Adipocyte (in vitro differentiated cells): ENCODE measurements at places on chromosomes 16 and 17.
A peak's percentile ranks its signal among the peaks of the same experiment; 100 is the strongest.

DNA sequence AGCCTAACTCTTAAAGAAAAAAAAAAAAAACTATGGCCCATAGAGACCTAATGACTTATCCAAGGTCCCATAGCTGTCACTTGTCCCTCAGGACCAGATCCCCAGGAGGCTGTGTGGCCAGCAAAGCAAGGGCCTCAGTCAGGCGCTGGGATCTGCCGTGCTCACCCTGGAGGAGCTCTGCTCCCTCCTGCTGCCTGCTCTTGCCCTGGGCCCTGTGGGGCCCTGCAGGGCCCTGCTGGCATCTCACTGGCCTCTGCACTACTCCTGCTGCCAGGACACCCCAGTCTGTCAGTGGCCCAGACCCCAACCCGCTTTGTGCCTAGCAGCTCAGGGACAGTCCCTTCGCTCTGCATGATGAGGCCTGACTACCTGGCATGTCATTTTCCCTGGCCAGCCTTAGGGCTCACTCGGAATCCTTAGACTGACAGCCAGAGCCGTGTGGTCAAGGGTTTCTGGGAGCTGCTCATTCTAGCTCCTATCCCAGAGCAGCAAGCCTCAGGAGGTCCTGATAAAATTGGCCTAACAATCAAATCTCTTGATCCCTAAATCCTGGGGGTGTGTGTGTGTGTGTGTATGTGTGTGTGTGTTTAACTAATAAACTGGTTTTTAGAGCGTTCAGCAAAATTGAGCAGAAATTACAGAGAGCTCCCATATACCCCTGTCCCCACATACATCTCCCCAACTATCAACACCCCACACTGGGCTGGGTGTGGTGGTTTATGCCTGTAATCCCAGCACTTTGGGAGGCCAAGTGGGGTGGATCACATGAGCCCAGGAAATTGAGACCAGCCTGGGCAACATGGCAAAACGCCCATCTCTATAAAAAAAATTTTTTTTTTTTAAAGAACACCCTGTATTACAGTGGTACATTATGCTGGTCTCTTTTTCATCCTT is 21.7 kb downstream of the KATNIP start:
- DNase-seq = no peak

DNA sequence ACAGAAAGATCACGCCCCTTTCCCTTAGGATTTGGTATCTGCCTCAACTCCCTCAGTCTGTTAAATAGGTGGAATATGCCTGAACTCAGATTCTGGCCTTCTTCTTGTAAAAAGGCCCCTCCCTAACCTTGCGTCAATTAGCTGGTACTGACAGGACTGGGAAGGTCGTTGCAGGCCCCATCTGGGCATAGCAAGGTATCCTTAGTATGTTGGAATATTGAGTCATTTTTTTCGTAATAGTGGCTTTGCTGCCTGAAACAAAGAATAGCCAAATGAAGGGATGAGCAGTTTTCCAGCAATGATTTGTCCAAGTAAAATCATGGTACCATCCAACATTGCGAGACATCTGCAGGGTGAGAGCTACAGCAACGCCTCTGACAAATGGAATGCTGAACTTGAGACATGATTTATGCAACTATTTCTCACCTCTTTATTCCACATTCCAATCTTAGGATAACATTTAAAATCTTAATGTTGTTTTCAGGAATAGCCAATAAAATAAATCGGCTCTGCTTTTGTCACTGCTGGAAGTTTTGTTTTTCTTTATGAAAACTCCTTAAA is 39.3 kb upstream of the BRD7 start:
- DNase-seq = no peak

DNA sequence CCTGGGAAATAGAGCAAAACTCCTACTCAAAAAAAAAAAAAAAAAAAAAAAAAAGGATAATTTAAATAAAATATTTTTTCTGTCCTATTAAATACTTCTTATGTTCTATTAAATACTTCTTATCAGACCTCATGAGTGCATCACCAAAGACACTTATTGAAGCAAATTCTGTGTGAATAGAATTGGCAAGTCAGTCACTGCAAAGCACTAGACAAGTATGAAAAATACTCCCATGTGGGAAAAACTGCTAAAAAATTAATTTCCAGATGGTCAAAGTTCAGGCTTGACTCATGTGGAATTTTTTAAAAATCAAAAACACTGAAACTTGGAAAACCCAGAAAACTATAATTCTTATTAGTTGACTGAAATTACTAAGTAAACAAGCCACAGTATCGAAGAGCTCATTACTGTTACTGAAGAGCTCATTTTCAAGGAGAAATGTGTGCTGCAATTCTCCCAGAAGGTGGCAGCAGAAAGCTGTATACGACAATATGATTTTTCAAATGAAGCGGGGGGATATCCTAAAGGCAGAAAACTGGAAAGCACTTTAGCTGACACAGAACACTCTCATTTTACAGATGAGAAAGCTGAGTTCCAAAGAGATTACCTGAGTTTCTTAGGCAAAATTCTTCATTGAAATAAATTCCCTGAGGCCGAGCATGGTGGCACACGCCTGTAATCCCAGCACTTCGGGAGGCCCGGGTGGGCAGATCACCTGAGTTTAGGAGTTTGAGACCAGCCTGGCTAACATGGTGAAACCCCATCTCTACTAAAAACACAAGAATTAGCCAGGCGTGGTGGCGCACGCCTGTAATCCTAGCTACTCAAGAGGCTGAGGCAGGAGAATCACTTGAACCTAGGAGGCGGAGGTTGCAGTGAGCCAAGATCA is 15.9 kb upstream of the FBXO47 start:
- peak; percentile 87 for DNase-seq

DNA sequence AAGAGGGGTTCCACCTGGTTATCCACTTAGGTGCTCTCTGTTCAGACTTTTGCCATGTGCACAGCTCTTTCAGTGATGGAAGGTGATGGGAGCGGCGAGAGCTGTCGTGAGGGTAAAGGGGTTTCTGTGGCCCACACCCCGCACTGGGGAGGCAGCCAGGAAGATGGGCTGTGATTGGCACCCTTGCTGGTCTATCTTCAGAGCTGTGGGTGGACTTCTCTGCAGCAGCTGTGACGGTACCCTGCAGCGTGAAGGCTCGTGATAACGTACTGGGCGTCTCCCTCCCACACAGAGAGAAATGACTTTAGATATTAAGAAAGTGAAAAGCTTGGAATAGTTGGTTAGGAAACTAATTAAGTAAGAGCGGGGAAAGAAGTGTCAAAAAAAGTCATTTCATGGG is 45.8 kb downstream of the MPRIP start:
- no peak for DNase-seq

DNA sequence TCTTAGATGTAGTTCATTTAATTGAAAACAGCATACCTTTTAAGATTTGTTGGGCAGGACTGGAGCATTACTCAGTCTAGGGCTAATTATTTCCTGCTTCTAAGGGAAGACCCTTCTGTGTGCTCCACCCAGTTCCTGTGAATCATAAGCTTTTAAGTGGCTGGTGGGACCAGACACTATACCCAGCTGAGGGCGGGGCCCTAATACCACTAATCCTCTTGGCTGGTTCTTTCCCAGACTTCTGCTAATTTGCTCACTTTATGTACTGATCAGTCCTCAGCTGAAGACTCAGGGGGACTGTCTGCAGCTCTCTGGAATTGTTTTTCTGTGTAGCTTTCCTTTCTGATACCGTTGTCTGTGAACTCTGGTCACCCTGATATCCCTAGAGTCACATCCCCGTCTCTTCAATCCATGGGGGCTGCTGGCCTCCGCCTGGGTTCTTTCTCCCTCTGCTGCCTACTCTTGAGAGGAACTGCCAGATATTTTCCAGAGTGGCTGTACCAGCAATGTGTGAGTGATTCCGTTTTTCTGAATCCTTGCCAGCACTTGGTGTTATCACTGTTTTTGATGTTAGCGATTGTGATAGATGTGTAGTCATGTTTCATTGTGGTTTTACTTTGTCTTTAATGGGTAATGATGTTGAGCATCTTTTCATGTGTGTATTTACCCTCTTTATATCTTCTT is 35.1 kb downstream of the MFSD11 start:
- DNase-seq = peak; percentile 81

DNA sequence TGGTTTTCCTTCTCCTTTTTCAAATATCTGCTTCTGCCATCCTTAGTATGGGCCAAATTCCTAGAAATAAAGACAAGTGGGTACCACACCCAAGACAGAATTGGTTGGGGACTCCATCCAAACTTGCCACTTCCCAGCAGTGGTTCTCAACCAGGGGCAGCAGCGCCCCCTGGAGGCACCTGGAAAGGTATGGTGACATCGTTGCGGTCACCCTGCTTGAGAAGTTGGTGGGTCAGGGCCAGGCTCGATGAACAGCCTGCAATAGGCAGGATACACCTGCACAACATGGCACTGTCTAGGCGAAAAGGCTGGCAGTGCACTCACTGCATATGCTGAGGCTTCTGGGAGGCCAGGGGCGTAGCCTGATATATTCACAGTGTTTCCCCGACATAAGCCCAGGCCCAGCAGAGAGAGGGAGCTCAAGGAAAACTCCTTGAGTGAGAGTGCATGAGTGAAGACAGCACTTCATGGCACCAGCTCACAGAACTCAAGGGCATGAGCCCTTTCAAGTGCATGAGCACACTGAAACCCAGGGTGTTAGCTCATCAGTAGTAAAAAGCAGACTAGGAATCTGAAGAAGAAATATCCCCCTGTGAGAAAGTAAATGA is 57.7 kb downstream of the CMC2 start:
- peak; percentile 22 for DNase-seq

GRCh38 chr17:39200070-39200879 is at the start of gene RPL19:
Gene RPL19 (plus strand): TSS chr17:39200283. CDS start chr17:39200345, 62 bp downstream.
- DNase-seq = peak; percentile 88

GRCh38 chr16:30895627-30896260 is 670 bp upstream of the CTF1 start:
- DNase-seq = no peak

DNA sequence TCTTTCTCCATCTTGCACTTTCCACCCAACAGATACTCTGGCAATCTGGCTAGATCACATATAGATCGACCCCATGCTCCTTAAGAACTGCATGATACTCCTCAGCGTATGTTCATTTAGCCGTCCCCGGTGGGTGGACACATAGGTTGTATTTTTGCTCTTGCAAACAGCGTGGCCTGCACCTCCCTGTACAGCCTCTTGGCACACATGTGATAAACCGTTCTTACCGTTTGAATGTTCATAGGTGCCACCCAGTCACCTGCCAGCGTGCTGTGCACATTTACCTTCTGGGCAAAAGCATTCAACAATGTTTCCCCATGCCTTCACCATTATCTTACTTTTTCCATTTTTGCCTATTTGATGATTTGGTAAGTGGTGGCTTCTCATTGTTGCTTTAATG is 6.2 kb downstream of the TNP2 start:
- no peak for DNase-seq

GRCh38 chr16:79130616-79131015 is 469.9 kb downstream of the MAF start:
- no peak for DNase-seq

DNA sequence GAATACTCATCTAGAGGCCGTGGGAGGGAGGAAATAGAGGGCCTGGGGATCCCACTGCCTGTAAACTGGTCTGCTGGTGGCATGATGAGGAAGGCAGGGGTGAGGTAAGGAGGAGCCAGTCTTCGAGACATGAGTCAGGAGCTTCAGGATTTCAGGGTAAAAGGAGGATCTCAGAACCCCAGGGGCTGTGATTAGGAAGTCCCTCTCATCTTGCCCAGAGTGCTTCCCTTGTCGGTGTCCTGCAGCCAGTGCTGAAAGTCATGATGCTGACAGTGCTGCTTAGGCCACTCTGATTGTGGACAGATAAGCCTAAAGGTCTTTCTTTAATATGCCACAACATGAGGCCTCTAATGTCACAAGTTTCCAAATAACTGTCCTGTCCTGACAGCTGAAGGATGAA is 29.6 kb downstream of the COG4 start:
- DNase-seq = no peak

GRCh38 chr17:79699386-79700036 is 31.2 kb upstream of the ENPP7 start:
- no peak for DNase-seq

DNA sequence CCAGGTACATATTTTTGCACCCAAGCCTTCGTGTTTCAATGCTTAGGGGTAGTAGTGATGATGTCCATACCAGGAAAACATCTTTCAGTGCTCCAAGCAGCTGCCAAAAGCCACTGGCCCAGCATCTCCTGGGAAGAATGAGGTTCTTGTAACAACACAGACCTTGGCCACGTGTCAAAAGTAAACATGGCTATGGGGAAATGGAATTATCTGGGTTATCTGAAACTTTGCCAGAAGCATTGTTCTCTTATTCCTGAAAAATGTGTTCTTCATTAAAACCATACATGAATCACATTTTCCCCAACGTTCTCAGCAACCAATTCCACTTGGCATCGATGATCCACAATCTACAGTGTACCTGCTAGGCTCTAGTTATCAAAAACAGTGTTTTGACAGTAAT is 524.2 kb upstream of the EEF2KMT start:
- no peak for DNase-seq

DNA sequence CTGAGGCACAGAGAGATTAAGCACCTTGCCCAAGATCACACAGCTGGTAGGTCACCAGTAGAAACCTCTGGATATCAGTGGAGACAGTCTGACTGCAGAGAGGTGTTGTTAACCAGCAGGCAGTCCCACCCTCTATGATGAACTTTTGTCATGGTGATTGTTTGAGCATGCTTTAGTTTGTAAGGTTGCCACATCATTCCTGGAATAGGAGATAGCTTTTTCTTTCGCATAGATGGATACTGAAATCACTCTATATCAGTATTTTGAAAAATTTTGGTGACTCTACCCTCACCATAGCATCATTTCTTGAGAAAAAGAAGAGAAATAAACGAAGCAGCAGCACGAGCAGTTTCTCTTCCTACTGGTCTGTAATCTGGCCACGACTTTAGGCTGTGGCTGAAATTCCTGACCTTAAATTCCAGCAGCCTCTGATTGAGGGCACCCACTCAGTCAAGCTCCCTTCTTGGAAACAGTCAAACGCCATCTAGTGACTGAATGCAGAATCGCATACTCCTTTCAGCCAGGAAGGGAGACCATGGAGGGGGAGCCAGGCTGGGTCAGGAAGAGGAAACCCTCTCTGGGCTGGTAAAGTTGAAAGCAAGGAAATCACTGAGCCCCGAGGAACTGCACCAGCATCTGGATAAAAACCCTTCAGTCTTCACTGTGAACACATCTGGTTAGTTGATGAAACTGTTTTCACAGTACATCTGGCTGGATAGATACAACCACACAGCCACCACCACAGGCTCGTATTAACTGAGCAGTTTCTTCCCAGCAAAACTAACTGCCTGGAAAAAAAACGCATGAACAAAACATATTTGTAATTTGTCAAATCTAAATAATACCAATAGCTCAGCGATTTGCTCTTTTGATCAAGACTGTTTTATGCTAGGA is 108.5 kb upstream of the XYLT1 start:
- peak; percentile 95 for DNase-seq

DNA sequence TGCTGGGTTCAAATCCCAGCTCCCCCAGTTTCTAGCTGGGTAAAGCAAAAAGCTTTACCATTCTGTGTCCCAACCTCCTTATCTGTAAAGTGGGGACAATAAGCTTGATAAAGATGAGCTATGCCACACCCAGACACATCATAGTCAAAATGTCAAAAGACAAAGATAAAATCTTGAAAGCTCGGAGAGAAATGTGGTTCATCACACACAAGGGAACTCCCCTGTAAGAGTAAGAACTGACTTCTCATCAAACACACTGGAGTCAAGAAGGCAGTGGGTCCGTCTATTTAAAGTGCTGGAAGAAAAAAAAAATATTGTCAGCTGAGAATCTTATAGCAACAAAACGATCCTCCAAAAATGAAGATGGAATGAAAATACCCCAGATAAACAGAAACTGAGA is 25.3 kb downstream of the CACNG5 start:
- no peak for DNase-seq
